CD4-positive, alpha-beta T cell treated with Interleukin-6 at 100 ng/mL for 8 hours (primary cell): ENCODE measurements at places on chromosomes 4 and X.
A peak's percentile ranks its signal among the peaks of the same experiment; 100 is the strongest.

DNA sequence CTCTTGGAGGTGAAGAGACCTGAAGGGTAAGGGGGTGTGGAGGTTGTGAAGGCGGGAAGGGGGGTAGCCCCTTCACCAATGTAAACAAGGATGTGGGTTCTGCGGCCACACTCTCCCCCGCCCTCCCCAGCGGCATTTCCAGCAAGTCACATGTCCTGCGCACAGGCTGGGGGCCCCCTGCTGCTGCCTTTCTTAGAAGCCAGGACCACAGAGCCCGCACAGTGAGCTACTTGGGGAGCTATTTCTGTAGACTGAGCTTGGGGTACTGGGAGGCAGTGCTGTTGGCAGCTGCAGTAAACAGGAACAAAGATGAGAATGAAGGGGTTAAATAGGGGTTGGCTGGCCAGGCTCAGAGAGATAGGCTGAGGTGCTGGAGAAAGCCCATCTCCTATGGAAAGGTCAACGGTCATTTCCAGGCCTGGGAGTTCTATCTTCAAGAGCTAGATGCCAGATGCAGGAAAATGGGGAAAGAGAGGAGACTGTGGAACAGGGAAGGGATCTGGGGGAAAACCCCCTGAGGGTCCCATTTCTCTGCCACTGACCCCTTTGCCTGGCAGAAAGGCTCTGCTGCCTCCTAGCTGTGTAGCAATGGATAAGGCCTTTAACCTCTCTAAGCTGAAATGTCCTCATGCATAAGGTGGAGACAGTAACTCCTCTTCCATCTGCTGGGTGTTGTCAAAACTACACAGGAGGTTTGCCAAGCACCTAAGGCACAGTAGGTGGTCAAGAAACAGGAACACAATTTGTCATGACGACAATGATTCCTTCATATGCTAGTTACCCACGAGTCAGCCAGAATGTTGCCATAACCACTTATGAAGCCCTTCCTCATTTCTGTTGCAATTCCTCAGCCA lies 18.5 kb upstream of the PIM2 start:
- DNase-seq: peak; percentile 94

DNA sequence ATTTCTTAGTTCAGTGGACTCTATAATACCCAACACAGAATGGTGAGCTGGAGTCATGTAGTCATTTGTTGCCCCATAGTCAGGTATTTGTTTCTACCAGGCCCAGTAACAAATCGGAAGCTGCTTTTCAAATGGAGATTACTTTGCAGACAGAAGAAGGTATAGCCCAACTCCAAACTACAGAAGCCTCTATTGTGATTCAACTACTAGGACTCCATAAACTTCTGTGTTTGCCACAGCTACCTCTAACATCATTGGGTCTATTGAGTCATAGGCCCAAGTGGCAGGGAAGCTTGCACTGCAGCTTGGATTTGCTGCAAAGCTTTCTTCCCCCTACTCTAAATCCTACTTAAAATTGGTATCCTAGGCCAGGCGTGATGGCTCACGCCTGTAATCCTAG lies 148.8 kb upstream of the STK26 start:
- DNase-seq: no peak

DNA sequence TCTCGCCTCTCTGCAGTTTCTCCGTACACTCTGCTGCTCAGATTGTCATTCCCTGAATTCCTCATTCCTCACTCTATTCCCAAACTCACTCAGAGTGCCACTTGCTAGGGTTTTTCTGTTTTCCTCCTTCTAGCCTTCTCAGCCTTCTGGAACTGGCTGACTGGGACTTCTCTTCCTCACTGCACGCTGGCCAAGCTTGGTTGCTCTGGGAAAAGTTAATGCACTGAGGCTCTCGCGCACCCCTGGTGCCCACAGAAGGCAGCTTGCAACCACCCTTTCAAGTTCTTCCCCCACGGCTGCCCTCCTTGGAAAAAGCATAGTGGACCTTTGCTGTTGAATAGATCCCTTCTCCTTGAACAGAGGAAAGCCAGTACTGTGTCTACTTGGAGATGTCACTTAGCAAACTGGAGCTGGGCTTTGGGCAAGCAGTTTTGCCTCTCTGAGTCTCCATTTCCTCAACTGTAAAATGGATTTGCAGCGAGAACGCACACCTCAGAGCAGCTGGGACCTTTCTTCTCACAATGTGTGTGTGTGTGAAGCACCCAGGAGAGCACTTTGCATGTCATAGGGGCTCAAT lies 6.0 kb upstream of the CCKAR start:
- DNase-seq: no peak

- no peak for DNase-seq
These were observed 170.3 kb downstream of the MOSPD2 start for GRCh38 chrX:15043538-15043937.

- no peak for DNase-seq
These were observed 1049.9 kb upstream of the TENM3 start for GRCh38 chr4:181193131-181193930.

GRCh38 chrX:16023790-16024734 lies 99.3 kb upstream of the GRPR start:
- DNase-seq: no peak

DNA sequence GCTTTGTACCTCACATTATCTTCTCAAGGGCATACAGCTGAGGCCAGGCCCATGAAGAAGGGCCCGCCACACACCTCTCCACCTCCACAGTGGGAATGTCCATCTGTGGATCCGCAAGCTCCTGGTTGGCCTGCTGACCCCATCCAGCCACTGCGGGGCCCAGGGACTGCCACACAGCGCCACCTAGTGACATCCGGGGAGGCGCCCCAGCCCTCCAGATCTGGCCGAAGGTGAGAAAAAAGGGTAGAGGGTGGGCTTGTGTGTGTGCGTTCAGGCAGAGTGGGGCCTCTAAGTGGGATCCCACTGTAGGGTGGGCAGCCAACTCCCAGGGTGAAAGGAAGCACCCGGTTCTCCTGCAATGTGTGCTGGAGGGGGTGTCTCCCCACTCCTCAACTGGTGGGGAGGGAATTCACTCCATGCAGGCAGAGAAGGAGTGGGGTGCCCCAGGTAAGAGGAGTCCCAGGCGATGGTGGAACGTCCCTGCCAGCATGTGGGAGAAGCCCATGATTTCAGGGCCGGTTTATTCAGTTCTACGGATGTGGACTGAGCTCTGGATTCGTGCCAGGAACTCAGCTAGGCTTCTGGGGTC lies 117.3 kb downstream of the ENPP6 start:
- DNase-seq: no peak

DNA sequence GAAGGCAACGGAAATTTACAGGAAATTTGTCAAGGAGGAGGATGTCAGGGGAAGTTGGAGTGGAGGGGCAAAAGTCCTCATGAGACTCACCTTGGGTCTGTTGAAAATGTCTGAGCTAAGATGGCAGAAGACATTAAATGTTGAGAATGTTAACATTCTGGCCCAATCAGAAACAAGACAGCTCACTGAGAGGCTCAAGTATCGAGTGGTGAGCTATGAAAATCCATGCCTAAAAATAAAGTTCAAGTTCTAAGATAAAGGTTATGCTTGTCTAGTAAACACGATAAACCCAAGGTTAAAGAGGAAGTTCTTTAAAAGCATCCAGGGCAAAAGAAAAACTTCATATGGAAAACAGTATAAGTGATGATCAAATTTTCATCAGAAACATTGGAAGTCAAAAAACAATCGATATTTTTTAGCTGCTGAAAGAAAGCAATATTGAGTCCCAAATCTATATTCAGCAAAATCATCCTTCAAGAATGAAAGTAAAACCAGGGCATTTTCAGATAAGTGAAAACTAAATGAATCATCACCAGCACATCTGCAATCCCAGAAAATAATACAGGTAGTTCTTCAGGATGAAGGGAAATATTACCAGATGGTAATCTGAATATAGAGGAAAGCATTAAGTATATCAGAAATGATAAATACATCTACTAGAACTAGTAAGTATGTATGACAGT lies 462.4 kb downstream of the TLL1 start:
- DNase-seq: no peak

DNA sequence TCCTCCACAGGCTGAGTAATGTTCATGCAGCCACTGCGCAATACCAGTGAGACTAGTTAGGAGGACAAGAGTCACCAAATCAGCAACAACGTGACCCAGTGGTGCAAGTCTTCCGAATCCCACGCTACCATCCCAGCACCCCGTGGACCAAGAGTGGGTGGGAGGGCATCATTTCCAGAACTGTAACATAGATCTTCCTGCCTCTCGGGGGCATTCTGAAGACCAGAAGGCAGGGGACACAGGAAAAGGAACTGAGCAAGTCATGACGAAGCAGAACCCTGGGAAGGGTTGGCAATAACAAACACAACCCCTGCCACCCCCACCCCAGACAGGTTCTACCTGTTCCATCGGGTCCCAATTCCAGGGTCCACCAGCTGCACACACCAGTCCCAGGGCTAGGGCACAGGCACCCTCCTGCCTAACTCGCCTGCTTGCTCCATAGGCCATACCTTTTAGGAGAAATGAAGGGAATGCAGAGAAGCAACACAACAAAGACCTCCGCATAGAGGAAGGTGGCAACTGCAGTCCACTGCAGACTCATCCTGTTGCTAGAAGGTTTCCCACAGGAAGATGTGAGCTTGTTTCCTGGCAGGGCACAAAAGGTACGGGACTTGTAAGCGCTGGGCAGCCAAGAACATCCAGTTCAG lies 1.4 kb downstream of the BCAP31 start:
- DNase-seq: no peak

DNA sequence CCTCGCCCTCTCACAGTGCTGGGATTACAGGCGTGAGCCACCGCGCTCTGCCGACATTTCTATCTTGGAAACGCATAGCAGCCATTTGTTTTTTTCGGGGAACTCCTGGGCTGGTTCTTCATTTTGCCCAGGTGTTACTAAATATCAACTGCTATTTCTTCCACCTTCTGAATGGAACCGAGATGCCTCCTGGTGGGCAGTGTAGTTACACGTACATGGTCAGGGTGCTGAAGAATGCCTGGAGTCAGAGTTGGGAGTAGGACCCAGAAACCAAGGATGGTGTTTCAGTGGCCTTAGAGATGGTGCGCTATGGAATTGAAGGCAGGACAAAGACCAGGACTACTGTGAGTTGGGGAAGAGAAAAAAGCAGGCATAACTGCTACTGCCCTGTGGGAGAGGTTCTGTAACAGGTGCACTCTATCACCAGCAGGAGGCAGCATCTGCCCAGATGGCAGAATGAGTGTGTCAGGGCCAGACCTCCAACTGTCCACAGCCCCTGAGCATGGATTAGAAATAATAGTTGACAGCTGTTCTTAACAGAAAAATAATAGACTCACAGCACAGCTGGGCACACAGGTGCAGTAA lies 81.7 kb downstream of the ZC4H2 start:
- peak; percentile 8 for DNase-seq

GRCh38 chr4:73433140-73433539 lies 2.9 kb upstream of the AFP start:
- DNase-seq: no peak

DNA sequence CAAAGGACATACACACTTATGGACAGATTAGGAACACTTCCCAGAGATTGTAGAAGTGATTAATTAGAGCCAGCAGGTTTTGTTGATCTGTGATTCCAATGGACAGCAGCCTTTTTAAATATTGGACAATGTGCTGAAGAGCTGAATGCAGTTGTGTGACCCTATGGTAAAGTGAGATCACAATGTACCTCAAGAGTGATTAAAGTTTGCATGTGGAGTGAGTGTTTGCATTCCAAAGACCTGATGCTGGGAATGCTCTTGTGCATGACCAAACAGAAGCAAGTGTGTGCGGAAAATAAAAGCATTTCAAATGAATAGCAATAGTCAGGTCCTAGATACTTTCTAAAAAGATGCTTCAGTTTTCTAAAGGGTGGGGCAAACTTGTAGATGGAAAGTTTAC lies 154.1 kb downstream of the BANK1 start:
- DNase-seq: no peak

DNA sequence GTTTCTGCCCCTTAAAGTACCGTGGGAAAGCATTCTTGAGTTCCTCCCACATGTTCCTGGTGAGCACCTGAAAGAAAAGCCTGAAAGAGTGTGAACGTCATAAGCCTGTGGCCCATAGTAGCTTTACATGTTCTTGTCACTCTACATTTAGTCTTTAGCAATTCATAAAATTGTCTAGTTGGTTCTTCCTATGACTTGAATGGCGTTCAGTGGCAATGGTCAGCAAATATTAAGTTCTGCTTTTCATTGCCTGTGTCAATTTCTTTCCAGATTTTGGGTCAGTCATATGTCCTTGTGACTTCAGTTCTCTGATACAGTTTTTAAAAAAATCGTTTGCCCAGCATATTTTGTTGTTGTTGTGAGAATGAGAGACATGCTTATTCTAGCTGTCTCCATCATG lies 650.0 kb upstream of the BOD1L1 start:
- no peak for DNase-seq

GRCh38 chr4:60683357-60683756 lies 516.8 kb upstream of the ADGRL3 start:
- DNase-seq: no peak

DNA sequence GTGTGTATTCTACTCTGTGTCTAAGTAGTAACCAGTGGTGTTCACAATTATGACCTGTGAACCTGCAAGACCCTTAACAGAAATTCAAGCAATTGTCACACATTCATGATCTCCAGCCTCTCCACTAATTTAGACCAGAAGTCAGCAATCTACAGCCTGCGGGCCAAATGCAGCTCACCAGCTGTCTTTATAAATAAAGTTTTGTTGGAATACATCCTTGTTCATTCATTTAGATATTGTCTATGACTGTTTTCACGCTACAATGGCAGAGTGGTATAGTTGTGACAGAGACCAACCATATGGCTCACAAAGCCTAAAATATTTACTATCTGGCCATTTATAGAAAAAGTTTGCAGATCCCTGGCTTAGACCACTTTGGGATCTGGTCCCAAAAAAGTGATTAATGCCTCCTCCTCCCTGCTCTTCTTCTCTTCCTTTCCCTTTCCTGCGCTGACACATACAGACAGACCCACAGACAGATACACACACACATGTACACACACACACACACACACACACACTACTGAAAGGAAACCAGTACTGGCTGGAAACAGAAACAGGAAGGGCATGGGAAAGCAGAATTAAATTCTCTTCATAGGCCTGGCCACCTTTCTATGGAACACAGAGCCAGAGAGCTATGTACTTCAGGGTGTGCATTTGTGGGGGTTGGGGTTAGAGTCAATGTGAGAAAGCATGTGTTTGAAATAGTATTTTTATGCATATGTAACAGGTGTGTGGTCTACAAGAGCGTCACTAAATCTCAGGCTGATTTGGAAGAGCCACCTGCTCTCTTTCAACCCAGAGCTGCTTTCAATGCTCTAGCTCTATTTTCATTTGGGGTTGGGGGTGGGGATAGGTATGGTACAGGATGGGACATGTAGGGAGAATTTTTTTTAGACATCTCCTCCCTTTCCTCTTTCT lies 49.7 kb upstream of the TMEM164 start:
- DNase-seq: no peak

GRCh38 chrX:10615931-10616774 lies 4.2 kb downstream of the MID1 start:
- no peak for DNase-seq

- DNase-seq: no peak
These were observed 147.0 kb upstream of the NOCT start for GRCh38 chr4:138868562-138868961.

GRCh38 chrX:122113896-122114295 lies 1066.5 kb downstream of the GLUD2 start:
- DNase-seq: no peak

DNA sequence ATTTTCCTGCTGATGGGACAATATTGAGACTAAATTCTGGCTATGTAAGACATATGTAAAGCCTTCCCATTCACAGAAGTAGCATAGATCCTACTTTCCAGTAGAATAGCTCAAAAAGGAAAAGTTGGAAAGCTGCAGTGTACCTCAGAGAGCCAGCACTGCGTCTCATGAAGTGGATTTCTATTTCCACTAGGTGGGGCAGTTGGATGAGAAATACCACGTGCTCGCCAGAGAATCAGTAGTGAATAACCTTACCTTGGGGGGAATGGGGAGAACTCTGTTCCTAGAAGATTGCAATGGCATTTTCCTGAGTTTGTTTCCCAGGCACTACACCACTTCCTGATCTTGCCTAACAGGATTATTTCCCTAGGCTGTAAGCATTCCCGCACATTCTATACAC lies 907.1 kb downstream of the FSTL5 start:
- no peak for DNase-seq
